Fibroblast of pulmonary artery (primary cell): ENCODE measurements at places on chromosomes 7 and 10.

DNA sequence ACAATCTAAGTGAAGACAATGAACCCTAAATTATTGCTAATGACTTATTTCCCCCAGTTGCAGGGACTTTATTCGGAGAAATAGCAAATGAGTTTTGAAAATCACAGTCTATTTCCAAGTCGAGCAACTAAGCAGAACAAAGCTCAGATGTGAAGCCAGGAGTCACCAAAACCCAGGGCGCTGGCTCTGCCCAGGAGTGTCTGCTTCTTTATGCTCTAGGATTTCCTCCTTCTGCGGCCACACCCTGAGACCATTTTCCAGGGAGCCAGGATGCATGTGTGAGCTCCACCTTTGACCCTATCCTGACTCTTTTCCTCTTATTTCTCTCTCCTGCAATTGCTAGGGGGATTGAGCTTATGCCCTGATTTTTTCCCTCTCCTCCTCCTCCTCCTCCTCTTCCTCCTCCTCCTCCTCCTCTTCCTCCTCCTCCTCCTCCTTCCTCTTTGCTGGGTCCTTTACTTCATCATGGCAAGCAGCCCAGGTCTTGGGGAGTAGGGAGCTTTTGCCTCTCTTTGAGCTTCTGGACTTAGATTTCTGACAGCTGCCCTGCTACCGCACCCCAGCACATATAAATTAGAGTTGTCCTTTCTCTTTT lies 234.4 kb downstream of the ARL4A start:
- DNase-seq, result no peak

DNA sequence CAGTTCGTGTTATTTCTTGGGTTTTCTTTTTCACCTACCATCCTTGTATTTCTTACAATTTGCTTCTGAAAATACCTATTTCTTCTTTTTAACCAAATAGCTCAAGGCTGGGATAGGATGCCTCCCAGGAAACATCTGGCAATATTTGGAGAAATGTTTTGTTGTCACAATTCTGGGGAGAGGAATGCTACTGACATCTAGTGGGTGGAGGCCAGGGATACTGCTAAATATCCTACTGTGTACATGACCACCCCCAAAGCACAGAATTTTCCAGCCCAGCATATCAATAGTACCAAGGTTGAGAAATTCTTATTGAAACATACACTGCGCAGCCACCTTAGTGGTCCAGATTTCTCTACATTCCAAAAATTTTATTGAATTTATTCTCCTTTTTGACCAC lies 55.5 kb downstream of the CNTNAP2 start:
- peak; percentile 22 for DNase-seq

- no peak for DNase-seq
These were observed 39.7 kb upstream of the MKRN1 start for GRCh38 chr7:140519007-140519399.

DNA sequence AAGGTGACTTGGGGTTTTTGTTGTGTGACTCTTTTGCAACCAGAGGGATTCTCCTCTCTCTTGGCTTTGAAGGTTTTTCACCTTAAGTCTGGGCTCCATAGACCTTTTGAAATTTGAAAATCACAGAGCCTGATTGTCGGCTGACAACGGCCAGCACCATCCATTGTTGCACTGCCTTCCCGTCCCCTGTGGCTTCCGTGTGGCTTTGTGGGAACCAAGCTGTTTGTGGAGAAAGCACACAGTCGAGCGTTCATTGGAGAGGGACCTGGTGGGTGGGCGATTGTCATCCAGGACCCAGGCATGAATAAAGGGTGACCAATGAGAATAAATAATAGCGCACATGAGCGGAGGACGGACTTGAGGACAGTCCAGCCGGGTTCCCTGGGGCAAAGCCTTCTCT lies 7.4 kb upstream of the RAMP3 start:
- no peak for DNase-seq

GRCh38 chr10:52956461-52956860 lies 183.9 kb upstream of the MBL2 start:
- no peak for DNase-seq

DNA sequence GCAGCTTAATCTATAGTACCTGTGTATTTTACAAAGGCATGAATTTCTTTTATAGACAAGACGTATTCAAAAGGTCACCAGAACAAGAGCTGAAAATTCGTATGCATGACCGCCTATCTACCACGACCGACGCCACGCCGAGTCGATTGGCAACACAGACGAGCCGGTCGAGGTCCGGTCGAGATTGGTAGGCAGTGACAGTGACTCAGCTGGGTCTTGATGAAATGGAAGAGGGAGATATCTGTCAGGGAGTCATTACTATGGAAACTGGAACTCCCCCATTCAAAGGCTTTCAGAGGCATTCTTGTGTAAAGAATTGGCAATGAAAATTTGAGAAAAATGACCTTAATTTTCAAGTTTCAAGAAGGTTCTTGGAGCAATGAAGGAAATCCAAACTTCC lies 2.1 kb downstream of the ATP5MK start:
- peak; percentile 21 for DNase-seq

- DNase-seq, result peak; percentile 99
These were observed 6.4 kb downstream of the MAFK start for GRCh38 chr7:1536743-1537534.

- DNase-seq, result peak; percentile 96
These were observed 128.5 kb downstream of the MAD1L1 start for GRCh38 chr7:2104107-2104710.

GRCh38 chr10:35675846-35676245 lies 33.8 kb upstream of the FZD8 start:
- no peak for DNase-seq

DNA sequence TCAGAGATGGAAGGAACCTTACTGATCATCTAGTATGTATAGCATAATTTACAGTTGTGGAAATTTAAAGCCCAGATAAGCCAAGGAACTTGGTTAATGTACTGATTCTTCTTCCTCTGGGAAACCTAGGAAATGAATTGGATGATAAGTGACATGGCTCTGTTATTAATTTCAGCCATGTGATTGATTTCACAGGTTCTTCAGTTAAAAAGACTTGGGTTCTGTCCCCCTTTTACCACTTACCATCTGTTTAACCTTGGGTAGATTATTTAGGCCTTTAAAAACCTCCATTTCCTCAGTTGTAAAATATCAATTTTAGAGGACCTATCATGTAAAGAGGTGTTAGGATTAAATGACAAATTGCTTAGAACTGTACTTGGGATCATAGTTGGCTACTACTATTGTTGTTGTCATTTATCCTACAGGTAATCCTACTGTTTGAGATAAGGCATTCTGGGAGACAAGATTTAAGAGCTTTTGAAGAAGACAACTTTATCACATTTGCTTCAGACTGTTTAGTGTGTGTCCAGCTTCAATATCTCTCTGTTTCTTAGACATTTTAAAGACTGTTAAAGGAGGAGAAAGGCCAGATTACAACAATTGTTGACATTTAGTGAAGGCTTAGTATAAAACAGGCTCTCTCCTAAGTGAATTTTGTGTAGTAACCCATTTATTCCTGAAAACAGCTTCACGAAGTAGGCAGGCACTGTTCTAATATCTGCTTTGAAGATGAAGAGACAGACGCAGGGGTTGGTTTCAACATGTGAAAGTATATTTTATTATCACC lies 997.1 kb upstream of the C7orf33 start:
- no peak for DNase-seq
